Stimulated activated effector memory CD8-positive, alpha-beta T cell treated with anti-CD3 and anti-CD28 coated beads, Interleukin-12 subunit alpha, Interleukin-12 subunit beta, amount 100 ng/mL, for 72 hours (primary cell): ENCODE measurements at places on chromosomes 16 and 17.

GRCh38 chr17:65184235-65184959 lies 47.2 kb downstream of the RGS9 start:
- no peak for DNase-seq

- DNase-seq, result no peak
Measured at GRCh38 chr16:10220942-10221341, 38.7 kb upstream of the GRIN2A start.

DNA sequence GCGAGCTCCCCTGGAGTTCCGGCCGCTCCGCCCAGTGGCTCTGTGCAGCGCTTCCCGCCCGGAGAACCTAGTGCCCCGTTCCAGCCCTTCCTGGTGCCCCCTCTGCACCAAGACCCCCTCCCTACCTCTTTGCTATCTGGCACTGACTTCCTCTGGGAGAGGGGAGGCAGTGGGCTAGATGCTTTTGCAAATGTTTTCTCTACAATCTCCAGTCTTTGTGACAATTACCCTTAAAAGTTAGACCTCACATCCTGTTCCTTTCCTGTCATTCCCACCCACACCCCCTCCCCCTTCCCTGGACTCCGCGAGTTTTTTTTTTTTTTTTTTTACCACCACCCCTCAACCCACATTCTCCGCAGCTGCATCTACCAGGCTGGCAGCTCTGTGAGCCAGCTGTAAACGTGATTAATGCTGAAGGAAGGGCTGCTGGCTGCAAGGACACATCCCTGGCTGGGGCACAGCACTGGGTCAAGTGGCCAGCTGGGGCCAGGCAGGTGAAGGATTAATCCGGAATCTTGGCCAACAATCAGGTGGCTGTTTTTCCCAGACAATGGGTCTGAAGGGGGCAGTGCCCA lies 101.5 kb downstream of the MGAT5B start:
- no peak for DNase-seq

DNA sequence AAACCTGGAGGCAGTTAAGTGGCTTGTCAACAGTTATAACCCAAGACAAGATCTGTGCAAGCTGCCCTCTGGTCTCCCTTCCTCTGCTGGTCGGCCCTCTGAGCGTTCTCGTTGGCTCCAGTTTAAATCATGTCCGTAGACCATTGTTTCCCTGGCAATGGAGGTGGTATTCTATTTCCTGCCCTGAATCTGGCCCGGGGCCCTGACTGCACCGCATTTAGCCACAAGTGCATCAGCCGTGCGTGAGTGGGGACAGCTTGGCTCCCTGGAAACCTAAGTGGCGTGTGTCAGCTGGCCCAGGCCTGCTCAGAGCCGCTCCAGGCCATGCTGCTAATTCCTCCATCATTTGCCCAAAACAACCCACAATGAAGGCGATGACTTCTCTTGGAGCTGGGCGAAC lies 15.0 kb upstream of the MYLK3 start:
- DNase-seq, result no peak

DNA sequence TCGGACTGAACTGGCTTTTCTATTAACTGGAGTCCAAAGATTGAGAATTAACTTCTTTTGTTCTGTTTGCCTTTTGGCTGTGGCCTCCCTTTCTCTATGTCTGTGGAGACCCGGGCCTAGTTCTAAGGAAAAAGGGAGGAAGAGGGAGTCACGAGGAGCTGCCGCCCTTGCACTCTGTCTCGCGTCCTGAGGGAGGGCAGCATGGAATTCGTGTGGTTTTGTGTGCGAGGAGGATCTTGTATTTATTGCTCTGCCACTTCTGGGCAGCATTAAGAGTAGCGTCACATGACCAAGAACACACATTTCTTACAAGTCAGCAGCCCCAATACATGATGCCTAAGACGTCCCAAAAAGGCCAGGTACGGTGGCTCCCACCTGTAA lies 23.6 kb downstream of the METTL22 start:
- DNase-seq, result no peak

GRCh38 chr17:6334386-6334785 lies 100.5 kb downstream of the AIPL1 start:
- no peak for DNase-seq

GRCh38 chr17:33085256-33085655 lies 93.6 kb downstream of the SPACA3 start:
- DNase-seq, result no peak

DNA sequence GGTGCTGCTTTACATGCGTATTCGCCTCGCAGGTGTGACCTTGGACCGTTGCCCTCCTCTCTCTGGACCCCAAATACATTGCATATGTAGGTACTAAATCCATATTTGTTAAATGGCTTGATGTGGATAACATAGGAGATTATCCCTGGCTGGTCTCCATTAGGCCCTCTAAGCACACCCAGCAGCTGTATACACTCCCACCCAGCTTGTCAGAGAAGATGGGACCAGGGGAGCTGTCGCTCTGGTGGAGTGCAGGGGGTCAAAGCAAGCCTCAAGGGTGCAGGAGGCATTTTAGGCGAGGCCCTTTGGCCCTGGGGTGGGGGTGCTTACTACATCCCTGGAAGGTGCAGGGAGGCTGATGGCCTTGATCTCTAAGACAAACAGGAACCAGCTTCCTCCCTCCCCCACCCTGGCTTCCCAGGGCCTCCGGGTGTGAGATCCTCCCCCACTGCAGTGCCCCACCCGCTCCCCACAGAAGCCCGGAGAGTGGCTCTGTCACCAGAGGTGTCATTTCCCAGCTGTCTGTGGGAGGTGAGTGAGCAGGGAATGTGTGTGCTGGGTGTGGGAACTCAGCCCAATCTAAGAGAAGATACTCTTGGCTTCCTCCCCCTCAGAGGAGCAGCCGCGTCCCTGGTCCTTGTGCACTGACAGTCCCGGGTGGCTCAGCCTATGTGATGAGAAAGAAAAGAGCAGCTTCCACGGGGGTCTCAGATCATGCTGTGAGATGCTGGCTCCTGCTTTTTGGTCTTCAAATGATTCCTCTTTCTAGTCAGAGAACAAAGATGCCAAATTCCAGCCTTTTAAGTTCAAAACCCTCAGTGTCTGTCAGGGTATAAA lies 1.4 kb upstream of the VAMP2 start:
- no peak for DNase-seq

GRCh38 chr16:70614208-70614951 lies 32.0 kb upstream of the IL34 start:
- DNase-seq, result no peak

DNA sequence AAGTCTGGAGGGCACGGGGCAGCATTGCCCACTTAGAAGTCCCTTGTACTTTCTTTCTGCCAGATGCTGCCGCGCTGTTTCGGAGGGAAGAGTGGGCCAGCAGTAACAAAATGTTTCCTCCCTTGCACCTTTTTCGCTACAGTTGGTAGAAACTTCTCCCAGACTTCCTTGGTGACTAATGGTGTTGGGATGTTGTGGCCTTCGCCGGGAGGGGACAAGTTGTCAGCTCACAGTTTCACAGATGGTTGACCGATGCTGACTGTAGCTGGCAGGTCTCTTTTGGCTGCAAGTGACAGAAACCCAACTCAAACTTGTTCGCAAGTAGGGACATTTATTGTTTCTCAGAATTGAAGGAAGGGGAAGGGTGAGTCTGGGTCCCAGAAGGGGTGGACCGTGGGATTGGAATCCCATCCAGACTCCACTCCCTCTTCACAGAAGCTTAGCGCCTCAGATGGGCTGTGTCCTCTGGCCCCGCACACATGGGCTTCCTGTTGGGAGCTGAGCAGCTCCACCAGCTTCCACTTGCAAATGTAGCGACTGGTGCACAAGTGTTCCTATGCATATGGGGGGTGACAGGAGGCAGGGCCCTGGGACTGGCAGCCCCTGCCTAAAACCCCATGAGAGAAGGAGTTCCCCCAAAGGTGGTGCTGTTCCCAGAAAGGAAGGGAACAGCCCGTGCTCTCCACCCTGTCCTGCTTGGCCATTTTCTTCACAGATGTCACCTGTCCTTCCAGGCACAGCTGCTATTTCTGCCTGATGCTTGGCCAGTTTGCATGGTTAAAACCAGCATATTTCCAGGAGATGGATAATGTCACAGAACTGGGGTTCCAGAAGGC lies 30.9 kb upstream of the RPRML start:
- no peak for DNase-seq

GRCh38 chr16:85171759-85172454 lies 59.6 kb upstream of the CIBAR2 start:
- no peak for DNase-seq

- DNase-seq, result no peak
Measured at GRCh38 chr16:65523283-65523944, 401.6 kb upstream of the CDH11 start.

- no peak for DNase-seq
Measured at GRCh38 chr17:28227316-28228108, 91.5 kb upstream of the TMEM97 start.

DNA sequence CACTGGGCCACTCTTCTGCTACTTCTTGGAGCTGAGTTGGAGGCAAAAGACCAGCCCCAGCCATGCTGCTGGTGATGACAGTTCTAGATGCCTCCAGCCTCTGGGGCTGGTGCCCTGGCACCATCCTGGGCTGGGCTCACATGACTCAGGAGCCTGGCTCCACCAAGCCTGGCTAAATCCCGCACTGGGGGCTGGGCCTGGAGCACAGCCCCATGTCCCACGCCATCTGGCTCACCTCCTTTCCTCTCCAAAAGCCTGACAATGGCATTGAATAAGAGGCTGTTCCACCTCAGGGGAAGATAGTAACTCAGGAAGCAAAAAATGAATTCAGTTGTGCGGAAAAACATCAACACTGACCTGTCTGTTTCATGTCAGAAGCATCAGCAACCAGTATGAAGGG lies 45.1 kb upstream of the MTSS2 start:
- no peak for DNase-seq

DNA sequence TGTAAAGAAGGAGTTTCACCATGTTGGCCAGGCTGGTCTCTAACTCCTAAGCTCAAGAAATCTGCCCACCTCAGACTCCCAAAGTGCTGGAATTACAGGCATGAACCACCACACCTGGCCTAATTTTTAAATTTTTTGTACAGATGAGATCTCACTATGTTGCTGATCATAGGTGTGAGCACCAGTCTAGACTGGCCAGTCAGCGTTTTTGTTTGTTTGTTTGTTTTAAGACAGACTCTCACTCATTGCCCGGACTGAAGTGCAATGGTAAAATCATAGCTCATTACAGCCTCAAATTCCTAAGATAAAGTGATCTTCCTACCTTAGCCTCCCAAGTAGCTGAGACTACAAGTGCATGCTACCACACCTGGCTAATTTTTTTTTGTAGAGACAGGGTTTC lies 38.0 kb upstream of the TAOK1 start:
- DNase-seq, result no peak

- no peak for DNase-seq
Measured at GRCh38 chr16:24723663-24724062, 5.8 kb upstream of the TNRC6A start.

GRCh38 chr17:6936370-6937028 lies 59.4 kb upstream of the ALOX12 start:
- DNase-seq, result no peak

DNA sequence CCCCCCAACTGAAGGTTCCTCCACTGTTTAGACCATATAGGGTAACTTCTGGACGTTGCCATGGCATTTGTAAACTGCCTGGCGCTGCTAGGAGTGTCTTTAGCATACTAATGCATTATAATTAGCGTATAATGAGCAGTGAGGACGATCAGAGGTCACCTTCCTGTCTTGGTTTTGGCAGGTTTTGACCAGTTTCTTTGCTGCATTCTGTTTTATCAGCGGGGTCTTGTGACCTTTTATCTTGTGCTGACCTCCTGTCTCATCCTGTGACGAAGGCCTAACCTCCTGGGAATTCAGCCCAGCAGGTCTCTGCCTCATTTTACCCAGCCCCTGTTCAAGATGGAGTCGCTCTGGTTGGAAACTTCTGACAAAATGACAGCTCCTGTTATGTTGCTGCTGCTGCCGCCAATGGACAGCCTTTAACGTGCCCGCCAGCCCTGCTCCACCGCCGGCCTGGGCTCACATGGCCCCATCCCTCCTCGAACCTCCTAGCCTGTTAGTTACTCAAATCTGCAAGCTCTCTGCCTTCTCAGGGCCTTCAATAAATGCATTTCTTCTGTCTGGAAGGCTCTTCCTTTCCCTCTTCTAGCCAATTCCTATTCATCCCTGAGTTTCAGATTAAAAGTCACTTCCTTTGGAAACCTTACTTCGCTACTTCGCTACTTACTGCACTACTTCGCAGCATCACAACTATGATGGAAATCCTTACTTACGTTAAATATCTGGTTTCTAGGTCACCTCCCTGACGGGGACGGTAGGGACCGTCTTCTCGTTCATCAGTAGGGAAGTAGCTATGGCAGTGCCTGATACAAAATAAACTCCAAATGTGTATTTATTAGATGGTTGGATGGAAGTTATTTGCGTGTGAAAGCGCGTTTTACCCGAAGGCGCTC lies 640 bp upstream of the NAGLU start:
- no peak for DNase-seq

DNA sequence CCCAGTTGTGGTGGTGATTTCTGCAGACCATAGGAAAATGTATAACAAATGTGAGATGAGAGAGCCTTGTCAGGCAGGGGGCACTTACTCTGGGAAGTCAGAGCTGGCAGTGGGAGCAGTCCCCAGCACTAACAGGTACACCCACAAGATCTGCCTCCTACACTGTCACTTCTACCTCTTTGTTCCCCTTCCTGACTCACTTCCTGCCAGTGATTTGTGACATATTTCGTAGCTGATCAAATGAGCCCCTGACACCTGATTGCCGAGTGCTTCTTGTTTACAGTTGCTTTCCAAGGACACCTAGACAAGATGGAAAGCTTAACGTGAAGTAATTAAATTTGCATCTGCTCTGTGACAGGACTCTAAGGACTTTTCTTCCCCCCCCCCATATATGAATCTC lies 40.5 kb downstream of the FTO start:
- DNase-seq, result no peak

GRCh38 chr16:82395212-82395611 lies 225.2 kb upstream of the MPHOSPH6 start:
- no peak for DNase-seq

GRCh38 chr16:55444754-55445485 lies 34.1 kb upstream of the MMP2 start:
- DNase-seq, result no peak

DNA sequence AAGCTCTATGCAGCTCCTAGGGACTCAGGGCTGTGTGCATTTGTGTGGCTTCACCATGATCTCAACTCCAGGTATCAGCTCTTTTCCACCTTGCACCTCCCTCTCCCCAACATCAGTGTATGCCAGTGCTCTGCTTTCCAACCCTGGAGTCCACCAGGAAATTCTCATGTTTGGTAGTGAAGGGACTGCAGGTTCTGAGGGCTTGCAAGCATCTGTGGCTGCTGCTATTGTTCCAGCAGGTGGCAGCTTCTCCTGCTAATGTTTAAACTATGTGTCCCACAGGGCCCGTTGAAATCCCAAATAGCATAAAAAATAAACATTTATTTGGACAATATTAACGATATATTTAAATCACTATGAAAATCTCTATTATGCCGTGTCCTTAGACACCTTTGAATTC lies 82.0 kb downstream of the RGS9 start:
- no peak for DNase-seq

DNA sequence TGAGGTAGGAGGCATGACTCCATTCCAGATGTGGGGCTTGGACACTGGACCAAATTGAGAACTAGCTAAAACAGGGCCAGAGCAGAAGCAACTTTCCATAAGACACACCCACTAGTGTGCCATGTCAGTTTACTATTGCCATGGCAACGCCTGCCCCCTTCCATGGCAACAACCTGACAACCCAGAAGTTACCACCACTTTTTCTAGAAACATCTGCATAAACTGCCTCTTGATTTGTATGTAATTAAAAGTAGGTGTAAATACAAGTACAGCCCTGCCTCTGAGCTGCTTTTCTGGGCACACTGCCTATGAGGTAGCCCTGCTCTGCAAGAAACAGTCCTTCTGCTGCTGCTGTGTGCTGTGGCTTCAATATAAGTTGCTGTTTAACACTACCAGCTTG lies 19.5 kb upstream of the SCNN1B start:
- no peak for DNase-seq

GRCh38 chr16:68528233-68528632 lies 10.9 kb upstream of the ZFP90 start:
- DNase-seq, result no peak

- DNase-seq, result no peak
Measured at GRCh38 chr17:81346908-81347349, 48.3 kb upstream of the BAHCC1 start.
